ENCODE measurements at places on chromosomes 12 and 14.

DNA sequence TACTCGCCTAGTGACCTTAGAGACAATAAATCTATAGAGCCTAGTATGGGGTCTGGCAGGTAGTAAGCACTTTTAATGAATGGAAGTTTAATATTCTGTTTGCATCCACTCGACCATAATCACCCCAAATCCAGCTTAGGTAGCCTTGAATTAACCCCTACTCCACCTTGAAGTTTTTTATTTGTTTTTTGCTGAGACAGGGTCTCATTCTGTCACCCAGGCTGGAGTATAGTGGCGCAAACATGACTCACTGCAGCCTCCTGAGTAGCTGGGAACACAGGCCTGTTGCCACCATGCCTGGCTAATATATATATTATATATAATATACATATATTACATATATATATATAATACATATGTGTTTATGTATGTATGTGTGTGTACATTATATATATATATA is 38.8 kb downstream of the MDM2 start:
- DNase-seq, result no peak
- no peak overlapping the region for H3K4me3 ChIP-seq
- no peaks in the 10 kb centered on the region for H3K4me1 ChIP-seq
- H3K27me3 ChIP-seq, result no peaks in the 10 kb centered on the region
- H3K27ac ChIP-seq, result no peak overlapping the region

- H3K27ac ChIP-seq, result no peak overlapping the region
- no peak for DNase-seq
- no peak overlapping the region for H3K4me3 ChIP-seq
- H3K36me3 ChIP-seq, result no peaks in the 10 kb centered on the region
- H3K4me1 ChIP-seq, result no peaks in the 10 kb centered on the region
Observed at GRCh38 chr14:57746563-57746962, 119.3 kb downstream of the SLC35F4 start.

- no peaks in the 10 kb centered on the region for H3K36me3 ChIP-seq
- no peak overlapping the region for H3K4me3 ChIP-seq
- H3K27me3 ChIP-seq, result peaks cover 13% of the 10 kb centered on the region
- H3K4me1 ChIP-seq, result no peaks in the 10 kb centered on the region
Observed at GRCh38 chr12:55025508-55025907, 5.7 kb downstream of the NEUROD4 start.

- peak overlapping the region; percentile 23 for H3K27ac ChIP-seq
- no peaks in the 10 kb centered on the region for H3K4me1 ChIP-seq
- H3K36me3 ChIP-seq, result no peaks in the 10 kb centered on the region
- no peak for DNase-seq
- no peaks in the 10 kb centered on the region for H3K27me3 ChIP-seq
Observed at GRCh38 chr14:52033101-52033642, 35.7 kb downstream of the NID2 start.

- peak; percentile 76 for DNase-seq
- H3K27me3 ChIP-seq, result no peaks in the 10 kb centered on the region
- H3K4me1 ChIP-seq, result peaks cover 40% of the 10 kb centered on the region
- no peak overlapping the region for H3K4me3 ChIP-seq
- peak overlapping the region; percentile 41 for H3K27ac ChIP-seq
Observed at GRCh38 chr14:61435563-61436337, 114.4 kb downstream of the PRKCH start.

DNA sequence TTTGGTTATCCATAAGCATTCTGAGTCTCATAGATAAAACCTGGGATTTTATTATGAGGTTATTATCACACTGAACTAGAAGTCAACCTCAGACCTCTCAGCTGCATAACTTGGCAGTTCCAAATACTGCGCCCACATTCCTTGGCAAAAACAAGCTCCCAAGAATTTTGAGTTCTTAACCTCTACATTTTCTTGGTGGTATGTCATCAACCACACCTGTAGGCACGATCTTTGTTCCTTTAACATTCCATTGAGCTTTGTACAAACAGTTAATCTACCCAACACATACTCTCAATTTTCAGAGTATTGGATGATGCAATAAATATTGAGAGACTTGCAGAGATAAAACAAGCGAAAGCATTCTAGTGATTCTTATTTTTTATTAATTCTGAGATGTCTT is 371.8 kb upstream of the PRICKLE1 start:
- H3K27me3 ChIP-seq, result no peaks in the 10 kb centered on the region
- DNase-seq, result no peak
- no peaks in the 10 kb centered on the region for H3K36me3 ChIP-seq
- no peak overlapping the region for H3K27ac ChIP-seq
- no peak overlapping the region for H3K4me3 ChIP-seq

- H3K4me3 ChIP-seq, result no peak overlapping the region
- DNase-seq, result no peak
- H3K36me3 ChIP-seq, result peaks cover 64% of the 10 kb centered on the region
Observed at GRCh38 chr12:106080791-106081170, 58.0 kb downstream of the NUAK1 start.

- H3K4me3 ChIP-seq, result no peak overlapping the region
- DNase-seq, result no peak
- no peaks in the 10 kb centered on the region for H3K4me1 ChIP-seq
- no peak overlapping the region for H3K27ac ChIP-seq
- H3K36me3 ChIP-seq, result peaks cover 3% of the 10 kb centered on the region
Observed at GRCh38 chr14:50882932-50883826, 11.3 kb downstream of the ABHD12B start.

- no peak for DNase-seq
- no peak overlapping the region for H3K27ac ChIP-seq
- H3K4me3 ChIP-seq, result no peak overlapping the region
- H3K36me3 ChIP-seq, result peaks cover 7% of the 10 kb centered on the region
- no peaks in the 10 kb centered on the region for H3K27me3 ChIP-seq
Observed at GRCh38 chr14:65631040-65631439, 218.5 kb downstream of the FUT8 start.
